Stimulated activated CD8-positive, alpha-beta memory T cell treated with anti-CD3 and anti-CD28 coated beads, Interleukin-15, amount 100 ng/mL, for 1 hour (primary cell): ENCODE measurements at places on chromosomes 3 and 15.

DNA sequence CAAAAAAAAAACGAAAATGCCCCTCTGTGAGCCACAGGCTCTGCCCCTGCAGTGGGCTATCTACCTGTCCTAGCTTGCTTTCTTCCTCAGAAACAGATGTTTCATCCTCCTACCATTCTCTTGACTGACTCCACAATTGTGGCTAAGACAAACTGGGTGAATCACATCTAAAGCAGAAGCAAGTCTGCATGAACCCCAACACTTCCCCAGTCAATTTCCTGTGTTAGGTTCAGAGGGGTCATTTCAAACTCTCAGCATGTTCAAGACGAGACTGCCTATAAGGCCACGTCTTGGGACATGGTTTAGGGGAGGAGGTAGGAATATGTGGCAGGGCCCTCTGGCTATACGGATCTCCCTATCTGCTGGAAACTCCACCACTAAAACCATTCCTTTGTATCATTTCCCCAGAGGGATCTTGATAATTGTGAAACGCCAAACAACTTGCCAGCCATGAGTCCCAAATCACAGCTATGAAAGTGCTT, 28.6 kb upstream of the ANKDD1A start:
- DNase-seq: no peak

DNA sequence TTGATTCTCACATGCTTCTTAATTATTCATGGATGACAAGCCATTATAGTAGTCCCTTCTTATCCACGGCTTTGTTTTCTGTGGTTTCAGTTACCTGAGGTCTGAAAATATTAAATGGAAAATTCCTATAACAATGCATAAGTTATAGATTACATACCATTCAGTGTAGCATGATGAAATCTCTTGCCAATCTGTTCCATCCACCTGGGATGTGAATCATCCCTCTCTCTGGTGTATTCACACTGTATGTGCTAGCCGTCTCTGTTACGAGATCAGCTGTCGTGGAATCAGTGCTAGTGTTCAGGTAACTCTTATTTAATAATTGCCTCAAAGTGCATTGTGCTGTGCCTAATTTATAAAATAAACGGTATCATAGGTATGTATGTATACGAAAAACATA, 5.2 kb downstream of the WDR5B start:
- no peak for DNase-seq

DNA sequence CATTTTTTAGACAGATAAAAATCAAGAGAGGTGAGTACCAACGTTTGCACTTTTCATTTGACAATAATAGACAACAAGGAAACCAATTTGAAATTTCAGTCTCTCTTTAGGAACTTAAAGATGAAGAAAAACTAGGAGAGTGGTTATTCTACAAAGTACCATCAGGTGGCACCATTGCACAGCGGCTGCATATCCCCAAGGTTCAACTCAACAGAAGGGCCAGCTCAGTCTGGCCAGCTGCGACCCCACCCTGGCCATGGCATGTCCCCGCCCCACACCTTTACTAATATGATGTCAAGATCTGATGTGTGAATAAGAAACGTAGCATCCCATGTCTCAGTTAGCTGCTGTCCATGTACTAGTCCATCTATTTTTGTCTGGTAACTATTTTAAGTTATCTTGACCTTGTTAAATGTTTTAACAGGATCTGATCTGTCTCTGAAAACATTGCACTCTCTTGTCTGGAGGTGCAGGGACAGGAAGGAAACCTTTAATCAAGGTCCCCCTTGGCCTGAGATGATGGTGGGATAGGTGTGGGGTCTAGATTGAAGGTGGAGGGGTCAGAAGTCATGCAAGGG, 35.5 kb upstream of the CGNL1 start:
- DNase-seq: no peak

- no peak for DNase-seq
Measured at GRCh38 chr3:132596816-132597433, at the start of gene ACKR4. Gene ACKR4 (plus strand): TSS chr3:132597270. CDS start chr3:132600398, 3,128 bp downstream.

GRCh38 chr3:127951276-127951675, 36.2 kb downstream of the KBTBD12 start:
- DNase-seq: no peak

- DNase-seq: no peak
Measured at GRCh38 chr15:70042553-70043214, 55.0 kb downstream of the TLE3 start.

GRCh38 chr3:53274938-53275605, 19.2 kb upstream of the TKT start:
- DNase-seq: no peak

- no peak for DNase-seq
Measured at GRCh38 chr15:70328679-70329115, 231.0 kb upstream of the TLE3 start.

DNA sequence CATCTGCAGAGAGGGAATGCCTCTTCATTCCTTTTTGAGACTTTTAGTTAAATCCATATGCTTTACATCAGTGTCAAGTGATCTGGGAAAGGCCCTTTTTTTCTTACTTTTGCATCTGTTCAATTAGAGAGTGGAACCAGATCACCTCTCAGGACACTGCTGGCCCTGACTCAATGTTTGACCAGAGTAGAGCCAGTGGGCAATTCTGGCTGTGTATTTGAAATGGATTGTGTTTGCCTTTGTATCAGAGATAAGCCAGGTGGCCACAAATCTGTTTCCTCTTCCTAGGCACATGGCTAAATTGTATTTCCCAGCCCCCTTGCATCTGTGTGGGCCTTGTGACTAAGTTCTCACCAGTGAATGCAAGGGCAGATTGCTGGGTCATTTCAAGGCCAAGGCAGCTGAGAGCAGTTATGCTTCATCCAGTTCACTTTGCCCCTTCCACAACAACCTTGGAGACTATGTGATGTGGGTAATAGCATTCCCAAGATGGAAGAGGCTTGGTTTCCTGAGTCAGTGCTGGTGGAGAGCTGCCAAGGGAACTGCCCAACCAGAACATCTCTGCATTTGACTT, 75.6 kb upstream of the CACNA2D3 start:
- DNase-seq: no peak

- DNase-seq: no peak
Measured at GRCh38 chr3:23344886-23345285, 141.8 kb downstream of the UBE2E2 start.
